ENCODE measurements at places on chromosomes 2 and 18. TPM values are rescaled to one million over a fixed set of nuclear protein-coding genes. Genes with fewer than 3 reads are reported as not detected.

Gene MAP3K19
- not detected for total RNA-seq

DNA sequence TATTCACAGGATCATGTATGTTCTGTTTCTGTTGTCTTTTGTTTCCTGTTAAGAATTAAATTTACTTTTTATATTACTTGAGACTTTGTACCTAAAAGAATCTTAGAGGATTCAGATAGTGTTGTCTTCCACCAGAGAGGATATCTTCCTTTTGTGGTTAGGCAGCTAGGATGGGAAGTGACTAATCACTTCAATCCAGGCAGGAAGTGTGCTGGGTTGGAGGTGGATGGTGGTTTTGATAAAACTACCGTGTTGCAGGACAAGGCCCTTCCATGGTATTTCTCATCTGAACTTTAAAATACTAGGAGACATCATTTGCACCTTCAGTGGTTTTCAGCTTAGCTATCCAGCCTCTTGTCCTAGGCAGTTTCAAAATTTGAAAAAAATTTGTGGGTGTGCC, 728.6 kb upstream of the CDH2 start:
- DNase-seq = no peak

DNA sequence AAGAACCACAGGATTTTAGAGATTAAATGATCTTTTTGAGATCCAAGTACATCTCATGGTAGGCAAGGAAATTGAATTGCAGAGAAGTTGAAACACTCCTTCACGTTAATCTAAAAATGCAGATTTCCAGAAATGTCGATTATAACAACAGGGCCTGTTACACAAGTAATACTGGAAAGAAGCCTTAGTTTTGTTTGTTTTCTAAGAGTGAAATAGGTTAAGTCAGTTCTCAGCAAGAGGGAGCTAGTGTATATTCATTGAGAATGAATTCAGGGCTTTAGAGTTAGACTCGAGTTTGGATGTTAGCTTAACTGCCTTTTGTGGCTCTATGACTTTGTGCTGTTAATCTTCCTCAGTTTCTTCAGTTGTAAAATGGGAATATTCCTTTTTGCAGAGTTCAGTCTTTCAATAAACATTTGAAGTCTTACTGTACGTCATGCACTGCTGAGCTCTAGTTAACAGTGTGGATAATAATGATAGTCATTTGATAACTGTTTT, 926 bp downstream of the NDUFV2 start:
- no peak for DNase-seq

DNA sequence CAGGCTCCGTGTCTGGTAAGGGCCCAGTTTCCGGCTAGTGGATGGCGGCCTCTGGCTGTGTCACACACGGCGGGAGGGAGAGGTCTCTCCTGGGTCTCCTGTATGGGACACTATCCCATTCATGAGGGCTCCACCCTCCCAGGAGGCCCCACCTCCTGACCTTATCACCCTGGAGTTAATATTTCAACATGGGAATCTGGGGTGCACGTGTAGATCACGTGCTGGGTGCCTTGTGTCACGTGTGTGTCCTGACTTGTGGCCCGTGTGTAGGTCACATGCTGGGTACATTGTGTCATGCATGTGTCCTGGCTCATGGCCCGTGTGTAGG, 9.9 kb downstream of the NEU4 start:
- peak; percentile 4 for DNase-seq

DNA sequence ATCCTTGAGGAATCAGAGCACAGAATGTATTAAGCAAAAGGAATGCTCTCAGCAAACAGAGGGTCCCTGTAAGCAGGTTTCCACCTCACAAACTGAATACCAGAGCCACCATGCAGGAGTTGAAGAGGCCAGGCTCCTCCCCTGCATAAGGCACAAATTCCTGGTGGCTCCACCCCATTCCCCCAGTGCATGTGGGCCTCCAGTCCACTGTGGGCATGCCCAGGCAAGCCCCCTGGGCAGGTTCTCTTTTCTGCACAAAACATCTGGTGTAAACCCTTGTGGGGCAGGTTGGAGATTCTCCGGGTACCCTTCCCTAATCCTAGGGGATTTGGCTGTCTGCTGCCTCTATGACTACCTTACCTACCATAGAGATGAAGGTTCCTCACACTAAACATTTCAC, 166.5 kb downstream of the PTPRM start:
- no peak for DNase-seq

GRCh38 chr2:109335631-109336176, 206.7 kb downstream of the SH3RF3 start:
- peak; percentile 45 for DNase-seq

Gene TMEM247
- not detected for total RNA-seq

GRCh38 chr2:116585669-116586327, 1228.7 kb upstream of the DDX18 start:
- DNase-seq = no peak

DNA sequence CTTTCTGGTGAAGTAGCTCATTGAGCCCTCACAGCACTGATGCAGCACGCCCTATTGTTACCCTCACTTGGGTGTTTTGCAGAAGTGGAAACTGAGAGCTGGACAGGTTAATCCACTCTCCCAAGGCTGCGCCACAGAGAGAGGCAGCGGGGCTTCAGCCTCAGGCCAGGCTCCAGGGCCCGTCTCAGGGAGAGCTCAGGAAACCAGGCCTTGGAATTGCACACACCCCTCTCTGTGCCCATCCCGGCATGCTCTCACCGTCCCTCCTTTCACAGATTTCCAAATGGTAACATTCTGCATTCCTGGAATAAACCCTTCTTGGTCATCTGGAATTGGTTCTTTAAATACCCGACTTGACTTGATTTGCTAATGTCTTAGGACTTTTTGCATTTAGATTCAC, 51.5 kb downstream of the TWIST2 start:
- DNase-seq = no peak

Gene ADAM23
- 1.8 TPM for total RNA-seq

DNA sequence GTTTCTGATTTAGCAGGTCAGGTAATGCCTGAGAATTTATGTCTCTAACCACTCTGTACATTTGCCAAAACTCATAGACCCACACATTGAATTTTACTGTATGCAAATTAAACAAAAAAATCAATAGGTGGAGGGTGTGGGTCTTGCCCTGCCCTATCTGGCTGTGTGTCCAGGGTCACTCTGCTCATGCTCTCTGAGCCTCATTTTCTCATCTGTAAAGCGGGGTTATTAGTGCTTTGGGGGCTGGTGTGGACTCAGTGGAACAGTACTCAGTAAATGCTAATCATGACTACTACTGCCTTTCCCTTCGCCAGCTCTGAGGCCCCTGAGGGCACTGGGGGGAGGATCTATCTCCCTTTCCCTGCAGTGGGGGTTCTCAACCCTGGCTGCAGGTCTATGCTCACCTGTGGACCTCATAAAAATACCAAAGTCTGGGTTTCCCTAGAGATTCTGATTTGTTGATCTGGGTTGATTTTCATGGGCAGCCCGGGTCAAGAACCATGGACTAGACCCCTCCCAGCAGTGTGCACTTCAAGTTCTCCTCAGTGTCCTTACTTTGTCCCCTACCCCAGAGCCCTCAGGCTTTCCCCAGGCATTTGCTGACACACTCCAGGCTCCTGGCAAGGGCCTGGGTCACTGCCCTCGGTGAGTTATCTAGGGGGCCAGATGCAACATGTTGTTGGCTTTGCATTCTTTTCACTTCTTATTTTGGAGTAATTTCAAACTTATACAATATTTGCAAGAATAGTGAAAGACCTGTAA, 27.5 kb downstream of the MTHFD2 start:
- DNase-seq = no peak

Gene AFTPH
- 34.8 TPM for total RNA-seq

- no peak for DNase-seq
Observed at GRCh38 chr2:113091231-113091896, 23.6 kb downstream of the IL1F10 start.

GRCh38 chr2:64466478-64467085, 12.6 kb downstream of the LGALSL start:
- DNase-seq = no peak

Gene ALK
- total RNA-seq = not detected

DNA sequence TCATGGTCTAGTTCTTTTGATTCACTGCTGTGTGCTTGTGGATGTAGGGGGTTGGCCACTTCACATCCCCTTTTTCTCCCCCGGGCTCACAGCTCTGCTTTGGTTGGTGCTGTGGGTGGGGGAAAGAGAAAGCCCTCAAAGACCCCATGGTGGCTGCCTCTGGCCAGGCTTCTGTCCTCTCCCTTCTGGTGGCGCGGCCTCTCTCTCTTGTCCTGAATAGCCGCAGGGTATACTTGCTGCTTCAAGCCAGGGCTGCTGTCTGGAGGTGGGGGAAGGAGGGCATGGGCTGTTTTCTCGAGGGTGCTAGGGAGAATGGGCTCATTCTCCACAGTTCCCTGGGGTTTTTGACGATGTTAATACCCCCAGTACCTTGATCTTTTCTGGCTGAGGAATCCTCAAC, 53.9 kb downstream of the IL1R2 start:
- no peak for DNase-seq

Gene DTNA
- not detected for total RNA-seq

- no peak for DNase-seq
Observed at GRCh38 chr2:50207881-50208280, 824.1 kb downstream of the NRXN1 start.

DNA sequence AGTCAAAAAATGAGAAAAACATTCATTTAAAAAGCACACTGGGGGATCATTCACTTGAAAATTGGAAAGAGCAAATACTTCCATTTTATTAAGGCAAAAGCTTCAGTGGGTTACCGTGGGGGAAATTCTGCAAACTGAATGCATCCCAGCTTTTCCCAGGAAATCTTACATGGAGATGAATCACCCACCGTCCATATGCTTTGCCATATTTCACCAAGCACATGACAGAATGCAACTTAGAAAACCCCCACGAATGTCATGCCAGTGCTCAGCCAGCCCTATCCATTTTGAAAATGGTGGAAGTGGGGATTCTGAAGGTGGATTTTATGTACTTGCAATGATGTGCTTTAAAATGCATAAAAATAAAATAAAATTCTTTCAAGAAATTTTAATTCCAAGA, 485.5 kb upstream of the ID2 start:
- DNase-seq = no peak

Data from activated CD4-positive, alpha-beta memory T cell treated with anti-CD3 and anti-CD28 coated beads for 36 hours (primary cell).